ENCODE measurements at places on chromosomes 1 and 21. TPM values are rescaled to one million over a fixed set of nuclear protein-coding genes. Genes with fewer than 3 reads are reported as not detected.

DNA sequence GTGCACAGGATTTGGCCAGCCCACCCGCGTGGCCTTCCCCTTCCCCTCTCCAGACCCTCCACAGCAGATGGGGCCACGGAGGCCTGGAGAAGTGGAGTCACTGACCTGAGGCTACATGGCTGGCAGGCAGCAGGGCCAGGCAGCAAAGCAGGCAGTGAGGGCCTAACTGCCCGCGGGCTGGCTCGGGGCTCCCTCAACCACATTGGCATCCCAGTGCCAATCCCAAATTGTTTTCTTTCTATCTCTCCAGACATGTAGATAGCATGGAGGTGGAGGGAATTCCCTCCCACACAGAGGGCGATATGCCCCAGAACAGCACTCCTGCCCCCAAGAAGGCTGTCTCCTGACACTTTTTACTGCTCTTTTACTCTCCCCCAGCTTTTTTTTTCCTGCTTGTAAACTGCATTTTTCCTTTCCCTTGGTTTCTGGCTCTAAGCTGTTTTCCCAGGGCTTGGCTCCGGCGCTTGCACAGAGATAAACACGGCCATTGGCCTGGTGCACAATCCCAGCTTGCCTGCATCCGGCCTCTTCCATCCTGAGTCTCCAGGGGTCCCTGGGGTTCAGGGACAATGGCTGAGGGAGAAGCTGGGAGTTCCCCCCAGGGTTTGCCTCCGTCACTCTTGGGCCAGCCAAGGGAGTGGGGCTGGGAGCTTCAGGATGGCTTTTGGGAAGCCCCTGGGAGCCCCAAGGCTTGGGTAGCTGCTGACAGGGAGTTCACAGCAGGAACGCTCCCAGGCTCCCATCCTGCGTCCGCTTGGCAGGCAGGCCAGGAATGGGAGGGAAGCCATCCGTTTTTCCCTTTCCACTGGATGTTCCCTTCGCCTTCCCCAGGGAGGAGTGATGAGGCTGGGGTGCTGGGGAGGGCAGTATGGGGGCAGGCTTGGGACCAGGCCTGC is 7.0 kb downstream of the EPHX1 start:
- H3K4me1 ChIP-seq = no peaks in the 10 kb centered on the region
- no peak overlapping the region for H3K27ac ChIP-seq
- no peak for DNase-seq

DNA sequence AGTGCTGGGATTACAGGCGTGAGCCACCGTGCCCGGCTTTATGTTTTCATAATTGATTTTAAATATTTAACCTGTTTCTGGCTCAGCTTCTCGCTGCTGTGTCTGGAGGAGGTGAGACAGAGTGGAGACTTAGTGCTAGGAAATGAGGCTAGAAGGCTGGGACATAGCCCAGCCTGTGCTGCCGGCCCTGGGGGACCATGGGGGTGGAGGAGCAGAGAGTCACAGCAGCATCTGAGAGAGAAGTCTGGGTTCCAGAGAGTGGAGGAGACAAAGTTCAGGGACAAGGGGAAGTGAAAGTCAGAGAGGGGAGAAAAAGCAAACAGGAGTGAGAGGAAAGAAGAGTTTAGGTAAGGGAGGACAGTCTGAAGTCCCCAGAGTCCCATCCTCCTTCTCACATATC is 71.9 kb downstream of the LHX9 start:
- no peak overlapping the region for H3K4me3 ChIP-seq
- no peaks in the 10 kb centered on the region for H3K4me1 ChIP-seq
- no peaks in the 10 kb centered on the region for H3K36me3 ChIP-seq
- no peaks in the 10 kb centered on the region for H3K27me3 ChIP-seq
- DNase-seq = no peak

GRCh38 chr1:20148571-20149500 is 9.7 kb downstream of the PLA2G2F start:
- no peaks in the 10 kb centered on the region for H3K36me3 ChIP-seq
- H3K27ac ChIP-seq = no peak overlapping the region
- H3K4me3 ChIP-seq = no peak overlapping the region
- peaks cover 11% of the 10 kb centered on the region for H3K4me1 ChIP-seq
- no peak for DNase-seq

- H3K4me1 ChIP-seq = no peaks in the 10 kb centered on the region
- no peak overlapping the region for H3K4me3 ChIP-seq
- H3K27me3 ChIP-seq = no peaks in the 10 kb centered on the region
- no peak for DNase-seq
These were observed 206.5 kb downstream of the ZP4 start for GRCh38 chr1:237684236-237684635.

DNA sequence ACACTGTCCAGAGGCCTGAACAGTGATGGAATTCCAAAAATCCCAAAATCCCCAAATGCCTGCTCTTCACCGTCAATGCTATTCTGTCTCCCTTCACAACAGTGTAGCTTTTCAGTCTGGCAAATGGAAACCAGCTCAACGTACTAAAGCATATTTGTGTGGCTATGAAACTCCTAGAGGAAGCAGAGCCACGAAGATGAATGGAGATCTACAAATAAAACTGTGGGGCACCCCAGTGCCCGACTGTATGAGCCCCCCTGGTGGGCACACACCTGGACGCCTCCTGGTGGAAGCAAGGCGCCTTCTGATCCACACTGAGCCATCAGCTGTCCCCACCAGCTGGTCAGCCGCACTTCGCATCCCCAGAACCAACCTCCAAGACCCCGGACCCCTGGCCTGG is 129.1 kb upstream of the SOD1 start:
- no peak for DNase-seq
- peaks cover 4% of the 10 kb centered on the region for H3K4me1 ChIP-seq
- no peak overlapping the region for H3K4me3 ChIP-seq
- H3K27me3 ChIP-seq = no peaks in the 10 kb centered on the region
- no peaks in the 10 kb centered on the region for H3K36me3 ChIP-seq

GRCh38 chr1:111948209-111949171 is 41.0 kb downstream of the KCND3 start:
- H3K27ac ChIP-seq = no peak overlapping the region
- H3K4me1 ChIP-seq = no peaks in the 10 kb centered on the region
- H3K36me3 ChIP-seq = no peaks in the 10 kb centered on the region
- no peak for DNase-seq

GRCh38 chr21:30408782-30409494 is 13.1 kb downstream of the KRTAP13-1 start:
- no peak overlapping the region for H3K27ac ChIP-seq
- no peaks in the 10 kb centered on the region for H3K4me1 ChIP-seq
- H3K27me3 ChIP-seq = peaks cover 6% of the 10 kb centered on the region
- no peaks in the 10 kb centered on the region for H3K36me3 ChIP-seq
- no peak overlapping the region for H3K4me3 ChIP-seq

The RNF207 gene
- total RNA-seq = 5.4 TPM

The SNIP1 gene
- total RNA-seq = 57.9 TPM

The PRAMEF14 gene
- total RNA-seq = not detected

The AGT gene
- total RNA-seq = not detected
